Left renal cortex interstitium (tissue), 4 donors: ENCODE measurements at places on chromosomes 5 and 9. TPM values are rescaled to one million over a fixed set of nuclear protein-coding genes. Genes with fewer than 3 reads are reported as not detected.

DNA sequence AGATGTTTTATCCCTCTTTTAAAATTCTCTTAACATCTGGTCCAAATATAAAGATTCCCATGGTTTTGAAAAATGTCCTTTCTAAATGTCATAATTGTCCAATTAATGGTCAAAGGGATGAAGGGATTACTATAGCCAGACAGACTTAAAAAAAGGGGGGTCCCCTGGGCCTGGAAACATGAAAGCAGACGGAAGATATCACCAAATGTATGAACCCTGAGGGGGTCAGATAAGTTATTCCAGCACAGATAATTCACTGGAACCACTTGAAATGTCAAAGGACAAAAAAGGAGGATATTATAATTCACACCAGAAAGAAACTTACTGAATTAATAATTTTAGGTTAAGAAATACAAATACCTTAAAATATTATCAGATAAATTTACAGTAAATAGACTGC lies 155.8 kb downstream of the SEMA5A start:
- no peak for DNase-seq

- no peak for DNase-seq
These were observed 84.4 kb upstream of the SLC28A3 start for GRCh38 chr9:84424931-84425330.

DNA sequence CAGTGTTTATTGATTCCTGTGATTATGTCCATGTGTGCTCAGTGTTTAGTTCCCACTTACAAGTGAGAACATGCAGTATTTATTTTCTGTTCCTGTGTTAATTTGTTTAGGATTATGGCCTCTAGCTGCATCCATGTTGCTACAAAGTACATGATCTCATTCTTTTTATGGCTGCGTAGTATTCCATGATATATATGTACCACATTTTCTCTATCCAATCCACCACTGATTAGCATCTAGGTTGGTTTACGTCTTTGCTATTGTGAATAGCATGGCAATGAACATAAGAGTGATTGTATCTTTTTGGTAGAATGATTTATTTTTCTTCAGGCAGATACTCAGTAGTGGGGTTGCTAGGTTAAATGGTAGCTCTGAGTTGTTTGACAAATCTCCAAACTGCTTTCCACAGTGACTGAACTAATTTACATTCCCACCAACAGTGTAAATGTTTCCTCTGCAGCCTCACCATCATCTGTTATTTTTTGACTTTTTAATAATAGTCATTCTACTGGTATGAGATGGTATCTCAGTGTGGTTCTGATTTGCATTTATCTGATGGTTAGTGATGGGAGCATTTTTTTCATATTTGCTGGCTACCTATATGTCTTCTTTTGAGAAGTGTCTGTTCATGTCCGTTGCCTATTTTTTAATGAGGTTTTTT lies 47.5 kb upstream of the ELL2 start:
- DNase-seq = no peak

- DNase-seq = no peak
These were observed 15.4 kb downstream of the MACIR start for GRCh38 chr5:103273952-103274351.

DNA sequence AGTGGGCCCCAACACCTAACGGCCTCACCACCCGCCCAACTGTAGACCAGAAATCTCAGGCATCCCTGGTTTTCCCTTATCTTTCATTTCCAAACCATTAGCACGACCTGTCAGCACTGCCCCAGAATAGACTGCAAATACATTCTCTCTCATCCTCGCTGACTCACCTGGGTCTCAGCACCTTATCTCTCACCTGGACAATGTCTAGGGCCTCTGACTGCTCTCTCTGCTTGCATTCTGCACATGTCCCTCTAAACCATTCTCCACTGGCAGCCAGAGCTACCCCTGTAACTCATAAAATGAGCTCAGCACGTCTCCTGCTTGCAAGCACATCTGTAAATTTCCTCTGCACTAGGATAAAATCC lies 12.7 kb downstream of the CKMT2 start:
- no peak for DNase-seq

- DNase-seq = no peak
These were observed 5.7 kb upstream of the PTGR1 start for GRCh38 chr9:111605041-111605559.

Gene AGXT2
- polyA plus RNA-seq = 55.7 TPM

Gene AQP3
- polyA plus RNA-seq = 48.7 TPM

Gene PCDHGB3
- 1.9 TPM for polyA plus RNA-seq

- DNase-seq = no peak
These were observed 60.5 kb upstream of the ANKRD33B start for GRCh38 chr5:10503321-10503720.

- no peak for DNase-seq
These were observed 284.3 kb upstream of the IRX4 start for GRCh38 chr5:2166979-2167377.

DNA sequence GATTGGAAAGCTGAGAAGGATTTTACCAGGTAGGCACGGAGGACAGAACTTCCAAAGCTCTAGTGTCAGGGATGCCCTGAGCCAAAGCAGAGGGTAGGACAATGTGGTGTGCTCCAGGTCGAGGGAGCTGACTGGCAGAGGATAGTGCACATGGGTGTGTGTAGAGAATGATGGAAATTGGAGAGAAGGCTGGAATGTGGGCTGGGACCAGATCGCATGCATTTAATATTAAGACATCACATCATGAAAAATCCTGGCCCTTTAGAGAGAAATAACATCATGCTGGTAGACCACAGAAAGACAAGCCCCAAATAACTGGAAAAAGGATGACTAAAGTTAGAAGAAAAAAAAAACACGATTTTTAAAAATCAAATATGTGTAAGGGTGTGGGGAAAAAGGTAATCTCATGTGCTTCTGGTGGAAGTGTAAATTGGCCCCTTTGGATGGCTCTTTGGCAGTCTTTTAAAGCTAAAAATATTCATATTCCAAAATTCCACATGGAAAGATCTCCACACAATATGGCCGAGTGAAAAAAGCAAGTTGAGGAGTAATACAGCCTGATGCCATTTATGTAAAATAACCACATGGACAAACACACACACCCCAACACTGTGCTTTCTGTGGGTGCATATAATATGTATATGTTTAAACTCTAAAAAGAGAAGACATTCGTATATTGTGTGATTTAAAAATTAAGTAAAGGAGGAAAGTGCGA lies 67.0 kb upstream of the TGFBR1 start:
- DNase-seq = no peak

DNA sequence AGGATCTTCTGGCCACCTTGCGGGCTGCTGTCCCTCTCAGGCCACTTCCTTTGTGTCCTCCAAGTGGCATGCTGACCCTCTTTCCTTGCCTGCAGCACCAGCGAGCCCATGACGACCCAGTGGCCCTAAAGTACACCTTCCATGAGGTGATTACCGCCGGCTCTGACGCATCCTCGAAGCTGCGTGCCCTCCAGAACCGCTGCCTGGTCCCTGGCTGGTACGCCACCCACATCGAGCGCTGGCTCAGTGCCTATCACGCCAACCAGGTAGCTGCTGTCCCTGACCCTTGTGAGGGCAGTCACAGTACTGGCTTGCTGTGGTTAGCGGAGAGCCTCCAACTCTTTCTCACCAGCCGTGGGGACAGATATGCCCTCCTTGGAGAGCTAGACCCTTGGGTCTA lies 40.2 kb downstream of the NDST1 start:
- DNase-seq = no peak

DNA sequence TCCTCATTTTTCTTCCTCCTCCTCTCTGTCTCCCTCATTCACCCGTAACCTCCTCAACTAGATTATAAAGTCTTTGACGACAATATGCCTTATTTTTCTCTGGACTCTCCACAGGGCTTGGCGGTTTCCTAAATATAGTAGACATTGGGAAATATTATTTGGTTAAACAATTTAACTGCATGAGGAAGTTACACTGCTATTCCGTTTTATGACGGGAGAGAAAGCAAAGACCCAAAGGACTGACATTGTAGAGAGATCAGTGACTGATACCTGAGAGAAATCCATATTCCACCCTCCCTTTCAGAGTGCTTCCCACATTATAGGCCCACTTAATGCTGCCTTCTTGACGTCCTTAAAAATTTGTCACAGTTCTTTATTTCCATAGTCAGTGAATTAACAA lies 51.2 kb downstream of the GDA start:
- DNase-seq = no peak

GRCh38 chr5:127517110-127517479 lies 345 bp upstream of the PRRC1 start:
- peak; percentile 43 for DNase-seq

Gene GABRB2
- 1.8 TPM for polyA plus RNA-seq

DNA sequence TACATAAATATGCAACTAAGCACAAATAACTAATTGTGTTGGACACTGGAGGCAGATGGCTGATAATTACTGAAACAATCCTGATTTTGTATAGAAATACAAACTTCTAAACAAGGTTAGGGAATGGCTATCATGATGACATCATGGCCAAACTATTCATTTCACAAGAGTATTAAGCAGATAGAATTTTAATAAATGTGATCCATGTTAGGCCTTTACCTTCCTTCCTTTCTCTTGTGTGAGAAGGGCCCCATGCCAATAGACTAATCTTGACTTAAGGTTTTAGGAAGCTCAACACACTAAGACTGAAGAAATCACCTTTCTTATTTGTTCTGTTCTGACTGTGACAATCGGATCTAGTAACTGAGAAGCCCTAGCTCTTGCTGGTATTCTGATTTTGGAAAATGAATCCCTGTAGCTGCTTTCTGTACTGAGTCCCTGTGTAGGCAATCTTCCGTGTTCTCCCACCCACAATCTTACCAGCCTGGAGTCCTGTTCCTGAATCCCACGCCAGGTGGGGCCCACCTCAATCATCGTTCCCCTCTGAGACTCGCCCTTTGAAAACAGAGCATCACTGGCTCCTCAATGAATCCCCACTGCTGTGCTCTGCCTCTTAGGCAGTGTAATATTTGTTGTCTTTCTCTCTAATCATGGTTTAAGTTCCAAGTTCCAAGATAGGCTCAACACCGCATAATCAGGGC lies 168.7 kb upstream of the GNA14 start:
- DNase-seq = no peak

DNA sequence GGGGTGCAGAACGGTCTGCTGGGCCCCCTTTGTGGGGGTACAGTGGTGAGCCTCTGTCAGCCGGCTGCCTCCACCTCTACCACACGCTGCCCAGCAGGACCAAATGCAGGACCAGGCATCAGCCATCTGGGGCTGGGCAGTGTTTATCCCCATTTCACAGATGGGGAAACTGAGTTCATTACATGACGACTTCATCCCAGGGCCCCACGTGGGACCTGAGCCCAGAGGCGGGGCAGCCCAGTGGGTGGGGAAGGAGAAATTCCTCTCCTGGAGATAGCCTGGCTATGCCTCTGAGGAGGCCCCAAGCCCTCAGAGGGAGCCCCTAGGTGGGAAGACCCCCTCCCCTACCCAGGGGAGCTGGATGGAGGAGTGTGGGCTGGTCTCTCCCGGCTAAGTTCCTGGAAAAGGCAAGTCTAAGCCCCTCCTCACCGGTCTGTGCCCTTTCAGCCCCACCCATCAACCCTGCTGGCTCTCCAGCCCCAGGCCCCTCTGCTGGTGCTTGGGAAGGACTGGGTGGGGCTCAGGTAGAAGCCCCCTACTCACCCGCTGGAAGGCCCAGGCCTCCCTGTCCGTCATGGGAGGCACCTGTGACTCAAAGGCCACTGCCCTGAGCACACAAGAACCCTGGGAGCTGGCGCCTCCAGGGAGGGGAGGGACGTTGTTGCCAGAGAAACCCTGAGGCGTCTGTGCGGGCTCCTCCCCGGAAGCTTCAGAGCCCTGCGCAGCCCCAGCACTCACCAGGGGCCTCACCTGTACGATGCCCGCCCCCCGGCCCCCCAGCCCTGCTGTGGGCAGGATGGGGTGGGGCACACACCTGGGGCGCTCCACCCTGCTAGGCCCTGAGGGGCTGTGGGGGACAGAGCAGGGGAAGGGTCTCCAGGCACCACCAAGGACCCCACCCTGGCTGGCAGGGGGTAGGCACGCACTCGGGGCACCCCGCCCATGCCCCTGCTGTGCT lies 7.4 kb upstream of the CCDC187 start:
- no peak for DNase-seq

- no peak for DNase-seq
These were observed 30.2 kb downstream of the FOXI1 start for GRCh38 chr5:170135796-170136490.

DNA sequence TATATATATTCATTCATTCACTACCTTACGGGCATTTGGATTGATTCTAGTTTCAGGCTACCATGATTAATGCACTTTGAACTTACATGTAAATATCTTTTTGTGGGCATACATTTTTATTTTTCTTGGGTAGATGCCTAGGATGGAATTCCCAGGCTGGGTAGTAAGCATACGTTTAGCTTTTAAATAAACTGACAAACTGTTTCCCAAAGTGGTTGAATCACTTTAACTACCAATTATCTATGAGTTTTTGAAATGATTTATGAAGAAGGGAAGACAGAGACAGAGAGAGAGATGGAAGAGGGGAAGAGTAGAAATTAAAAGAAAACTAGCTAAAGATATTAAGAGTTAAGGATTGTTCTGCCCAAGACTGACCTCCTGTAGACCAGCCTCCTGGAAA lies 612.6 kb downstream of the PSAT1 start:
- no peak for DNase-seq

DNA sequence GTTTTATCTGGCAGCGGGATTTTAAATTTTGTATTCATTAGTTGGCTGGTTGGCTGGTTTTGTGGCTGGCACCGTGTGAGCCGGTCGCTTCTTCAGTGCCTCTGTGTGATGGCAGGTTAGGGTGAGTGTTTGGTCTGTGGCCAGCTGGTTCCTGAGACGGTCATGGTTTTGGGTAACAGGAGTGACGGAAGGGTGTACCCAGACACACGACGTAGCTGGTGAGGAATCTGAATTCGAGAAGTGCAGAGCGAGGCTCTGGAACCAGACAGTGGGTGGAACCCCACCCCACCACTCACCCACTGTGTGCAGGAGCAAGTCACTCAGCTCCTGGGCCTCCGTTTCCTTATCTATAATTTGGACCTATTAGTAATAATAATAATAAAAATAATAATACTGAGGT lies 2.7 kb downstream of the BTNL9 start:
- DNase-seq = no peak

Gene BHMT2
- polyA plus RNA-seq = 45.6 TPM

- DNase-seq = peak; percentile 49
These were observed 956.8 kb downstream of the TLE1 start for GRCh38 chr9:80732506-80732905.

GRCh38 chr9:90838098-90838497 lies 36.5 kb downstream of the SYK start:
- no peak for DNase-seq

Gene CCIN
- polyA plus RNA-seq = 0.27 TPM

GRCh38 chr5:103272377-103272776 lies 13.8 kb downstream of the MACIR start:
- no peak for DNase-seq

- DNase-seq = no peak
These were observed 355 bp downstream of the TLE4 start for GRCh38 chr9:79572032-79572607.

Gene LCN15
- 0.09 TPM for polyA plus RNA-seq

GRCh38 chr9:12790001-12790400 lies 15.2 kb downstream of the LURAP1L start:
- no peak for DNase-seq

Gene CDK7
- polyA plus RNA-seq = 39.1 TPM
